Activated CD4-positive, alpha-beta T cell treated with anti-CD3 and anti-CD28 coated beads, Interleukin-2, amount 10 ng/mL, durations not matched to agents 24 days and 14 days (primary cell): ENCODE measurements at places on chromosomes 7 and 10. TPM values are rescaled to one million over a fixed set of nuclear protein-coding genes. Genes with fewer than 3 reads are reported as not detected.

WDFY4 gene
- total RNA-seq: 0.05 TPM in 1 of 2 replicates, not detected in the other

DNA sequence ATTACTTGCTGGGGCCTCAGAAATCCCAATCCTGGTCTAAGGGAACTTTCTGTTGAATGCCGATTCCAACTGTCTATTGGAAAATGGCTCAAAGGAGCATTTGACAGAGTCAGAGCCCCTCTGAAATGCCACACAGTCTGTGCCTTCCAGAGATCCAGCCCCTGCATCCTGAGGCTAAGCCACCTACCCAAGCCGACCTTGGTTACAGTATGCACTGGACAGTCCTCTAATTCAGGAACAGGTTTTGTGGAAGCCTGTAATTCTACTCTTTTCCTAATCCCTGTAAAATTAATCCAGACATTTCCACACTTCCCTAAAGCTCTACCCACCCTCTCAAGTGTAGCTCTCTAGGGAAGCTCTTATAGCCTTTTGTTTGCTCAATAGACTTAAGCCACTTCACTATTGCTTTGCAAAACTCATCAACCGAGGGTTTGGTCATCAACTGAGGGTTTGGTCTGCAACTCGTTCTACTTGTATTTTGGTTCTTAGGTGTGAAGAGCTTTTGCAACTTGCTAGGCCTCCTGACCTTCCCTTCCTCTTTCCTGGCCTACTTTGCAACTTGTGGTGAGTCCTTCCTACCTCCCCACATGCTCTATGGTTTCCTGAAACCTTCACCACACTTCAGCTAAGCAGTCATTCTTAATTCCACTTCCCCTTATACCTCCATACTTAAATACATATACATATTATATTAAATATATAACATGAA lies 364.8 kb downstream of the SFMBT2 start:
- peak; percentile 75 for DNase-seq

SLC29A3 gene
- 5.6 and 6.0 TPM in 2 replicates for total RNA-seq

GRCh38 chr7:123655614-123656013 lies at the start of gene LMOD2:
TSS of gene LMOD2 (plus strand) at chr7:123655866. CDS start at chr7:123655964, 98 bp downstream.
- no peak for DNase-seq

NUP42 gene
- 51.9 and 60.9 TPM in 2 replicates for total RNA-seq

ITIH5 gene
- not detected in 2 replicates for total RNA-seq

TDRD1 gene
- total RNA-seq: 0.16 and 0.21 TPM in 2 replicates

CCDC146 gene
- total RNA-seq: 1.5 and 2.3 TPM in 2 replicates

ITPRIP gene
- total RNA-seq: 14.7 and 15.4 TPM in 2 replicates

ERVW-1 gene
- total RNA-seq: not detected in 2 replicates

- DNase-seq: no peak
Observed at GRCh38 chr10:75600833-75601232, 169.4 kb downstream of the LRMDA start.

DNA sequence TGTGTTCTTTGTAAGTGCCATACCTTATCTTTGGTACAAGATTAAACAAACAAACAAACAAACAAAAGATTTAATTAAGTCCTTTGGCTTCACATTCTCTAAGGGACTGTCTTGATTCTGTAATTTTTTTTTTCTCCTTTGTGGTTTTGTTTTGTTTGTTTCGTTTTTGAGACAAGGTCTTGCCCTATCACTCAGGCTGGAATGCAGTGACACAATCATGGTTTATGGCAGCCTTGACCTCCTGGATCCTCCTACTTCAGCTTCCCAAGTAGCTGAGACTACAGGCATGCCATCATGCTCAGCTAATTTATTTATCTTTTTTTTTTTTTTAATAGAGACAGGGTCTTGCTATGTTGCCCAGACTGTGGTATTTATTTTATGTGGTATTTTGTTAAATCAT lies 165.8 kb downstream of the LRRC4 start:
- DNase-seq: no peak

GRCh38 chr7:159016591-159016990 lies 128.1 kb downstream of the VIPR2 start:
- DNase-seq: no peak

DNA sequence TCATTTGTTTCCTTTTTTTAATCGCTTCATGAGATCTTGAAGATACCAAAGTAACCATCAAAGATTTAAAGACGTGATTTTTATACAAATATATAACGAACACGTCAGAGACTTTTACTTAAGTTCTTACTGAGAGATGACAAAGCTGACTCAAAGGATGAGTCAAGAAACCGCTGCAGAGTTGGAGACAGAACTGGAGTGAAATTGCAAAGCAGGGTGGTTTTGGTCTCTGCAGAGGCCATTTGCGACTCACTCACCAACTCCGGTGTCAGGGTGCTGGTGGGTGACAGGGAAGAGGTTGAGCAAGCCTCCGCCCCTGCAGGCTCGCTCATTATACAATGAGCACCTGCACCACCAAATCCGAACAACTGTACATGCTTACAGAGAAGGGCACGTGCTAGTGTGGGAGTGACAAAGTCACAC lies 75.2 kb downstream of the DNAJB6 start:
- DNase-seq: no peak

- DNase-seq: peak; percentile 73
Observed at GRCh38 chr10:1094112-1095057, 38.2 kb downstream of the WDR37 start.

GRCh38 chr7:106542550-106543220 lies 118.3 kb downstream of the CCDC71L start:
- DNase-seq: peak; percentile 75

DNA sequence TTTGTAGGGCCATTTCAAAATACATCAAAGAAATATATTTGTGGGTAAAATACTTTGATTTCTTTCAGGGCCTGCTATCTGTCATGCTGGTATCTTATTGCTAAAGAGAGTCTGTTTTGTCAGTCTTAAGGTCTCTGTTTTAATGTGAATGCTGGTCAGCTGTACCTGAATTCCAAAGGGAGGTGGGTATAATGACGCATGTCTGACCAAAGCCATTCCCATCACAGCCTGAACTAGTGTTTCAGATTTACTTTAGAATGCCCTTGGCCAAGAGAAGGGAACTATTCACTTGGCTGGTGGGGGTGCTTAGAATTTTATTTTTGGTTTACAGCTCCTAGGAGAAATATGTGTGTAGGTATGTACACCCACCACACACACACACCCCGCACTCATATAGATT lies 30.6 kb upstream of the MYL10 start:
- DNase-seq: no peak

DNA sequence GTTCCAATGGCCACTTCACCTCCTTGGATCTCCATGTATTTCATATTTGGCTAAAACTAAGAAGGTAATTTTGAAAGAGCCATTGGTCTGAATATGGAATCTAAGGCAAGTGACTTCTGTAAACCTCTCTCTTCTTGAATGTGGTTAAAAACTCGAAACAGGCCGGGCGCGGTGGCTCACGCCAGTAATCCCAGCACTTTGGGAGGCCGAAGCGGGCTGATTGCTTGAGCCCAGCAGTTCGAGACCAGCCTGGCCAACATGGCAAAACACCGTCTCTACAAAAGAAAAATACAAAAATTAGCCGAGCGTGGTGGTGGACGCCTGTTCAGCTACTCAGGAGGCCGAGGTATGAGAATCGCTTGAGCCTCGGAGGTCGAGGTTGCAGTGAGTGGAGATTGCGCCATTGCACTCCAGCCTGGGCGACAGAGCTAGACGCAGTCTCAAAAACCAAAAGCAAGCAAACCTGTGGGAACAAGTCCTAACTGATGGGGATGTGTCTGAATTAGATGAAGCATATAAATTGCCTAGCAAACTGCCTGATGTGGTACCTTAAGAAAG lies 2.2 kb downstream of the LANCL2 start:
- DNase-seq: no peak

DNA sequence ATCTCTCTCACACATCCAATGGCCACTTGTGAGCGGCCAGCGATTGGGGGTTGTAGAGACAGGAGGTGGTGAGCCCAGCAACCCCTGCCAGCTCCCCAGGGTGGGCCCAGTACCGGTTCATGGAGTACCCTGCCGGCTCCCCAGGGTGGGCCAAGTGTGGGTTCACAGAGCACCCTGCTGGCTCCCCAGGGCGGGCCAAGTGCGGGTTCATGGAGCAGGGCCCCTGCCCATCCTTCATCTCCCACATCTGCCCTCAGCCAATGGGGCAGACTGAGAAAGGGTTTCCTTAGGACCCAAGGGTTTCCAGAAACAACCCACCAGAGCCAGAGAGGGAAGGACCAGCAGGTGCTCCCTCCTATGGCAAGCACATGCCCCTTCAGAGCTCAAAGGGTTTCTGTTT lies 21.4 kb upstream of the SLIT1 start:
- DNase-seq: no peak
